T1000 (cell line): ENCODE measurements at places on chromosomes 4 and X.
A peak's percentile ranks its signal among the peaks of the same experiment; 100 is the strongest.

DNA sequence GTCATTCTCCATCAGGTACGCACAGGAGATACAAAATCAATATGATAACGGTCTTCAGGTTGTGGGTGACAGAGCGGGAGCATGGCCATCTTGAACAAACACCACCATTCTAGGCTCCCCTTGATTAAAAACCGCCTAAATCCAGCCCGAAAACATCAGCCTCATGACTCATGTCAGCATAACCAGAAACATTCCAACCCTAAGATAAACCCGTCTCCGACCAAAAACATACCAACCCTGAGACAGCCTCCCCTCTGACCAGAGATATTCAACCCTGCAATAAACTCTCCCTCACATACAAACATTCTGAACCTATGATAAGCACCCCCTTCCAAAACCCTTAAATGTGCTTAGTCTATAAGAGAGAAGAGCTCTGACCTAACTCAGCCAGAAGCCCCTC, 157.9 kb downstream of the DHRSX start:
- DNase-seq: no peak

GRCh38 chrX:11180571-11180970, 69.4 kb downstream of the HCCS start:
- no peak for DNase-seq

- DNase-seq: no peak
These were observed 29.7 kb downstream of the EREG start for GRCh38 chr4:74394476-74395136.

DNA sequence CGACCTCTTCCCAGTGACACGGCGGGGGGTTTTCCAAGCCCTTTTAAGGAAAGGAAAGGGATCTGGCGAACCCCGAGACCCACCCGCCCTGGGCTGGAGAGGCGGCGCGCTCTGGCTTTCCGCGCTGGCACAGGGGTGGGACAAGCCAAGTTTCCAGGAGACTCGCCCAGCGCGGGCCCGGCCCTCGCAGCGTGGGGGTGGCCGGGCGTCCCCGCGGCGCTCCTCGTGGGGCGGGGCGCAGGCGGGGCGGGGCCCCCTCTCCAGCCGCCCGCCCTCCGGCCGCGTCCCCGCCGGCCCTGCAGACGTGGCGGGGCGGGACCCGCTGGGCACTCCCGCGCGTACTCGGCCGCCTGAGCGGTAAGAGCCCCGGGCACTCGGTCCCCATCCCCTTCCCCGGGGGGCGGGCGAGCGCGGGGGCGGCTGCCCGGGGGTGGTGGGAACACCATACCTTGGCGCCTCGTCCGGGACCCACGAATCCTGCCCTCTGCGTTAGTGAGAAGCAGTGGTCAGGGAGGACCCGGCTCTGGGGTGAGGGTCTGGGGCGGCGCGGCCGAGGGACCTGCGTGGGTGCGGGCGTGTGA, at the start of gene FAM114A1:
TSS of gene FAM114A1 (plus strand) at position 329 of the 581 bp plus-strand sequence. CDS start 10,273 bp downstream, outside the sequence.
- DNase-seq: peak; percentile 79

GRCh38 chrX:152897222-152898131, at the start of gene ZNF185:
Gene ZNF185 (plus strand): TSS chrX:152898067. CDS start chrX:152914490, 16,423 bp downstream.
- DNase-seq: peak; percentile 7

GRCh38 chr4:163284304-163284703, 48.1 kb downstream of the NPY1R start:
- no peak for DNase-seq

DNA sequence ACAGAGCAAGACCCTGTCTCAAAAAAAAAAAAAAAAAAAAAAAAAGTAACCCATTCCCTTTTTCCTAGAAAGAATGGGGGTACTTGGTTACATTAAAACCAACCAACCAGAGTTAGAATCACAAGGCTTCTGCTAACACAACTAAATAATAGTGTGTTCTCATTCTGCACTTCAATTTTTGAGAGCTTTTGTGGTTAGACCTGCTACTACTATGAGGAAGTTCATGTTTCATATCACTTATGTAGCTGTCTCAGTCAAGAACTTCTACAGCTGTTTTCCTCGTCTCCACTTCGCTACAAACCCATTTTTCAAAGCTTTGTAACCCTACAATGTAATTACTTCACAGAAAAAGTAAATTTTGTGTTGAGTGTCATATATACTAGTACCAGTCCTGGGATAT, 58.3 kb downstream of the PDHA2 start:
- no peak for DNase-seq

DNA sequence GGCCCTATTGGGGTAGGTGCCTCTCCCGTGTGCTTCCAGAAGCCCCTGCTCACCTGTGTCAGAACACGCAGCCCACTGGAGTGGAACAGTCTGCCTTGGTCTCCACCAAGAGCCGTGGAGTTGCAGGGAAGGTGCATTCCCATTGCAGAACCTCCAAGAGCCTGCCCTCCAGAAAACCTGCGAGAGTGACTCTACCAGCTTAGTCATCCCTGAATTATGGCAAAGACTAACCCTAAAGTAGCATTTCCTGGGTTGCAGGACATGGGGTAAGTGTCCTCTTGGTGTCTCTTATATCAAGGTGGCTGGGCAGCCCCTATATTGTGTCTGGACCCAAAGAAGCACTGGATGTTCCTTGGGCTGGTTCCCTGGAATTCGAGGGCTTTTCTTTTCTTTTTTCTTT, 224.6 kb downstream of the BCOR start:
- no peak for DNase-seq

DNA sequence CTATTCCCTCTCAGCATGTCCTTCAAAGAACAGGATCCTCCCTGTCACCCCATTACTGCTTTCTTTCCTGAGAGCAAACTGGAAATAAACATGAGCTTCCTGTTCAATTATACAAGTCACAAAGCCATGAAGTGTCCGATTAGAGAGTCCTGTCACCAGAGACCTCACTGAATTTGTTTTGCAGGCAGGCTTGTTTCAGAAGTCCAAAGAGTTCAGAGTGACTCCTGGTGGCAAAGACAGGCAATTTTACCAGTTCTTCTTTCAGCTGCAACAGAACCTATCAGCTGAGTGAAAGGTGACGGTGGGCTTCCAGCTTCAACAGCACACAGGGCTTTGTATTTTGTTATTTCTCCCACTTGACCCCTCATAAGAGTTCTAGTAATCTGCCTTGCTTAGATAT, 6.4 kb downstream of the ELK1 start:
- DNase-seq: no peak

DNA sequence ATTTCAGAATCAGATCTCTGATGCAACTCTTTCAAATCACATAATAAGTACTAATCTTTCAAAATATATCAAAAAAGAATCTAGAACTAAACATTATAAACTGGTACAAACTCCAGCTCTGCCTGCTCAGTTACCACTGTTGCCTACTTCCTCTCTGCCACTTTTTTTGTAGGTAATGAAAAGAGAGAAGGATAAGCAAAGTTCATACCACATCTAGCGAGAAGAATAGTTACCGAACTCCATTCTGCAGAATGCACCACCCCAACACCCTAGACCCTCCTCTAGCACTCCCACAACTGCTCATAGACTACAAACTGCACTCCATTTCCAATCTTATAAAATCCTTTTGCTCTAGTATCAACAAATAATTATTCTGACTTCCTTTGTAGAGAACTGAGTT, 19.7 kb upstream of the LRBA start:
- no peak for DNase-seq

DNA sequence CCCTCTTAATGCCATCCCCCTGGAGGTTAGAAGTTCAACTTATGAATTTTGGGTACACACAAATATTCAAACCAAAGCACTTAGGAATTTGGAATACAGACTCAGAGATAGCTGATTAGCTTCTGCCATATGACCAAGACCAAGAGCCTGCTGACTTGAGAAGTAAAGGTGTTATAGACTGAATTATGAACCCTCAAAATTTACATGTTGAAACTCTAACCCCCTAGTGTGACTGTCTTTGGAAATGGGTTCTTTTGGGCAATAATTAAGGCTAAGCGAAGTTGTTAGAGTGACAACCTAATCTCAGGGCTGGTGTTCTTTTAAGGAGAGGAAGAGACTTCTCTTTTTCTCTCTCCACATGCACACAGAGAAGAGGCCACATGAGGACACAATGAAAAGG, 151.2 kb downstream of the COX18 start:
- DNase-seq: no peak

DNA sequence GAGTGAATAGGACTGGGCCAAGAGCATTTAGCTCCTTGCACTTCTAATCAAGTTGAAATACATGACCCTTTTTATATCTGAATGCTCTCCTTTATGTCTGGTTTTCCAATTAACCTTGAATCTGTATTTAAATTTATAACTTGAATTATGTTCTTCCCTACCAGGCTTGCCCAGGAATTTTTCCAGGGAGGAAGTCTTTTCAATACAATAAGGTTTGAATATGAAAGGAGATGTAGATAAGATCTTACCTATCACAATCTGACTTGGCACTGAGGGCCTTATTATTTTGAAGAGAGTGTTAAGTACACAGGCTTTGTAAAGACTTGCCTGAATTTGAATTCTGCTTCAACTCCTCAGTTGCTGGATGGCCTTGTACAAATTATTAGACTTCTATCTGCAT, 555.7 kb downstream of the PCDH7 start:
- DNase-seq: no peak

DNA sequence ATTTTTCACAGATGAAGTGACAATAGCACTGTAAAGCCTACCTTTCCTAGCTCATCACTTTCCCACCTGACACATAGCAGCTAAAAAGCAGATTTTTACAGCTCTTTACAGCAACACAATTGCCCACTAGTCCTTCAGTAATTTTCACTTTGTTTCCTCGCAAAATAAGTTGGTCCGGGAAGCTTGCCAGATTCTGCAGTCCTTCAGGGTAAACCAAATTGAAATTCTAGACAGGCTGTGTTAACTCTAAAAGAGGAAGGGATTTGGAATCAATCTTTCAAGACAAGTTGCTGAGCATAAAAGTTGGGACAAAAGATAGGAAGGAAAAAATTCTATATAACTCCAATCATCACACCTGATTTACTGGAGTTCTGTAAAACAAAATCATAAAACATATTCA, 8.7 kb downstream of the C1QTNF7 start:
- DNase-seq: peak; percentile 24

GRCh38 chr4:75950213-75950815, 9.5 kb upstream of the NAAA start:
- DNase-seq: no peak

GRCh38 chr4:152734015-152734698, 45.4 kb downstream of the TIGD4 start:
- DNase-seq: no peak

GRCh38 chr4:84719115-84719514, 136.2 kb downstream of the CDS1 start:
- no peak for DNase-seq

GRCh38 chr4:1043651-1044468, 32.4 kb downstream of the FGFRL1 start:
- DNase-seq: peak; percentile 96

GRCh38 chrX:69207216-69207615, 42.0 kb upstream of the PJA1 start:
- DNase-seq: no peak

GRCh38 chr4:147103403-147103946, 157.8 kb upstream of the TTC29 start:
- DNase-seq: peak; percentile 53

GRCh38 chrX:136262243-136262642, 11.0 kb upstream of the MAP7D3 start:
- no peak for DNase-seq

DNA sequence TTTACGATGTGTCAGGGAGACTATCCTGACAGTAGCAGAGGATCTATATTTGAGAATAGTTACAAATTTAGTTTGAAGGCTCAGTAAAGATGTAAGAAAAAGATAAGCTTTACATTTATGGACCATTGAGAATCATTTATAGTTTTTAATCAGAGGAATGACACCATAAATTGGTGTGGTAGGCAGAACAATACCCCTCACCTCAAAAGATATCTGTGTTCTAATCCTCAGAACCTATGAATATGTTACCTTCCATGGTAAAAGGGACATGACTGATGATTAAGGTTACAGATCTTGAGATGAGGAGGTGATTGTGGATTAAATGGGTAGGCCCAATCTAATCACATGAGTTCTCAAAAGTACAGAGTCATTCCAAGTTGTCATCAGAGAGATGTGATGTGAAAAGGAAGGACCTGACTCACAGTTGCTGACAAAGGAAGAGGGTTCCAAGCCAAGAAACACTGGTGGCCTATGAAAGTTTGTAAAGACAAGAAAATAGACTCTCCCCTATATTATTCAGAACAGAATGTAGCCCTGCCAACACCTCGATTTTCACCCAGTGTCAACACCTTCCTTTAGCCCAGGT, 27.0 kb downstream of the EREG start:
- no peak for DNase-seq
